ENCODE measurements at places on chromosomes 2 and 18.

GRCh38 chr2:239955989-239956817, 68.9 kb downstream of the NDUFA10 start:
- no peak for DNase-seq

- DNase-seq = no peak
Measured at GRCh38 chr18:23703987-23704384, 14.7 kb downstream of the LAMA3 start.

GRCh38 chr2:205089958-205090357, 544.7 kb downstream of the PARD3B start:
- DNase-seq = no peak

DNA sequence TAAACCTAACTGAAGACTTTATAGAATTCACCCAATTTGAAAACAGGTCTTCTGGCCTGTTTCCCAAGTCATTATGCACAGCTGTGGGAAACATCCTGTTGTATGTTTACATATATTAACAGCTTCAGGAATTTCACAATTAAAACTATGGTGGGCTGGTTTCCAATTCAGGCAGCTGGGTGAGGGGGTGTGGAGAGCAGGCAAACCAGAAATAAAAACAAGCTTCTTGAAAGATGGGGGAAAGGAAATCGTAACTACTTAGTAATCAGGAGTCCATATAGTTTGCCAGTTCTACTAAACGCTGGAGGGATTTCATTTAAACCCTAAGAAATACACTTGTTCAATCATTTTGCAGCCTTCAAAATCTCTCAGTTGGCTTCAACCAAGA, 22.8 kb downstream of the ATP8B1 start:
- no peak for DNase-seq

GRCh38 chr2:14712111-14712510, 79.6 kb downstream of the LRATD1 start:
- no peak for DNase-seq

DNA sequence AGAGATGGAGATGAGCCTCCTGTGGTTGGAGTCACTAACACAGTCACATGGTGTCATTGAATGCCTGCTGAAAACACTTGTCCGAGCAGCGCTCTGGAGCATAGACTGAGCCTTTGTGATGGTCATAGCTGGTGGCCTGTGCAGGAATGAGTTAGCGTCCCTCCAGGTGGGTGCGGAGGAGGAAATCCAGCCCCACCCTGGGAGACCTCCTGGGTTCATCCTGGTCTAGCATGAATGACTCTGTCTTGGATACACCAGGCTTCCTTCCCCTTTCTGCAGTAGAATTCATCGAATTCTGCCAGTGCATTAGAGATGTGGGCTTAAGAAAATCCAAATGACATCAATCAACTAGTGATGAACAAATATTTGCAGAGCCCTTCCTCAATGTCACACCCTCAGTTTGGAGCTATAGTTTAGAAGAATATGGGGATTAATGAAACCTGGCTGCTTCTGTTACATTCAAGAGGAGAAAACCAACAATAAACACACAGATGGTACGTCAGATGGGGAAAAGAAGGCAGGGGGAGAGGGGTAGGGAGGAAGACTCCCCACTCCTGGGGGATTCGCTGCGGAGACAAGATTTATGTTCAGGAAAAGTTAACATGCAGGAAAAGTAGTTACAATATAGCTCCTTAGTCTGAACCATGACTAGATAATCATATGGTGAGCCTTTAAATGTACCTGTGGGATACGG, 136.7 kb downstream of the DDX1 start:
- DNase-seq = peak; percentile 37

DNA sequence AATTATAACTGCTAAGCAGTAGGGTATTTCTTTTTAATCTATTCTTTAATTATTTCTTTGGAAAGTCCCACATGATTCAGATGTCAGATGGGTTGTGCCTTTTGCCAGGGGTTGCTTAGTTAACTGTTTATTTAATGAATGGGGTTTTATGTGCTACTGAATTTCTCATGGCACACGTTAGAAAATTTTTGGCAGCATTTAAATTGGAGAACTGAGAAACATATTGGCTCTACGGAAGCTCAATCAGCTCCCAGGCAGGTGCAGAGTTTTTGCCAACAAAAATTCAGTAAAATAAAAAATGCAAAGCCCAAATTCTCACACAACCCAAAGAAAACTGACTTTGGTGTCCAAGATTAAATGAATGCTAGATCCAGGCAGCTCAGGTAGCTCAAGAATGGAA, 467.2 kb downstream of the NRXN1 start:
- no peak for DNase-seq

GRCh38 chr18:48913201-48913600, 37.6 kb downstream of the SMAD7 start:
- peak; percentile 51 for DNase-seq

GRCh38 chr2:54088719-54089118, 26.7 kb upstream of the ACYP2 start:
- no peak for DNase-seq

DNA sequence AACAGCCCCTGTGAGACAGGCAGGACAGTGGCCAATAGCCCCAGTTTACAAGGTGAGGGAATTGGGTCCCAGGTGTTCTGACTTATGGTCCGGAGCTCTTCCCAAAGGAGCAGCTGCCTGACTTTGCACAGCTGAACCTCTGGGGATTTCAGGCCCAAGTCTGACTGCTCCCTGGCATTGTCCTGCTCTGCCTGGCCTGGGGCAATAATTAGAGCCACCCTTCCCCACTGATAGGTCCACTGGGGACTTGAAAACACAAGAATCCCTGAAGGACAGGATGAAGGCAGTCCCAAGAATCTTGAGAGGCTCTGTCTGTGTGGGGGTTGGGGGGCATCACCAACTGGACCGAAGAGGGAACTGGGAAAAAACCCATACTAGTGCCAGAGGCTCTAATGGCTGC, 3.7 kb upstream of the FEV start:
- DNase-seq = no peak

- DNase-seq = no peak
Measured at GRCh38 chr2:27148801-27149439, at the start of gene TCF23. Gene TCF23, plus strand, starts transcription at chr2:27149004. Its CDS starts 130 bp downstream, at chr2:27149134.

- no peak for DNase-seq
Measured at GRCh38 chr18:26705757-26706156, 157.4 kb upstream of the KCTD1 start.

GRCh38 chr18:65527879-65528633, 222.8 kb upstream of the CDH7 start:
- no peak for DNase-seq

DNA sequence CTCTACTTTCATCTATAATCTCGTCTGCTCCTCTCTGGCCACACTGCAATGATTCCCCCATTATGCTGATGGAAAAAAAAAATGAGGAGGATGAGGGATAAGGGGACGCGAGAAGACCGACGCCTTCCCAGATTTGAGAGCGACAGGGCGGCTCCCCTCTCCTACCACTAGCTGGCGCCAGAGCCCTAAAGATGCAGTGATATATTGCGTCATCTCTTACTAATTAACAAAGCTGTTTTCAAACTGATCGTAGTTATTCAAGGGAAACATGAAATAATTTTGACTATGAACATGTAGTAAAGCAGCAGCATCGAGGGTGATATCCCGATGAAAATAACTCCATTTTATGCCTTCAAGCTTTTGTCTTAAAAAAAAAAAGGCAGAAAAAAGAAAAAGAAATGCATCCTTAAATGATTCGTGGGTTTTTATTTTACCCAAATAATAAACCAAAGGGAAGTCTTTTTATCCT, 48.0 kb upstream of the HNRNPA3 start:
- peak; percentile 84 for DNase-seq

DNA sequence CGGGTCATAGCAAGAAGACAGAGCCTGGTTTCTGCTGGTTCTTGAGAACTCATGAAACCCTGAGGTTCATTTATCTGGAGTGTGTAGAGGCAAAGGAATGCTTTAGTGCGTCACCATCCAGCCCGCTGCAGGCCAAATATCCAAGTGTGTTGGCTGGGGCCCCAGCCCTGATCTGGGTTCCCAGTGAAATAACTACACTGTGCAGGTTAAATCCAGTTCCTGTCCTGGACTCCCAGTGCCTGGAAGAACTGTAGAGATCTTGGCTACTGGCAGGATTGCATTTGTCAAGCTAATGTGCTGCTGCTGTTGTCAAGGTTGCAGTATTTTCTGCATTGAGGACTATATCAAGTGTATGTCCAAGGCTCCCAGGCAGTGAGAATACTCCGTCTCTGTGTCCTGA, 89.9 kb downstream of the MAPK4 start:
- no peak for DNase-seq

DNA sequence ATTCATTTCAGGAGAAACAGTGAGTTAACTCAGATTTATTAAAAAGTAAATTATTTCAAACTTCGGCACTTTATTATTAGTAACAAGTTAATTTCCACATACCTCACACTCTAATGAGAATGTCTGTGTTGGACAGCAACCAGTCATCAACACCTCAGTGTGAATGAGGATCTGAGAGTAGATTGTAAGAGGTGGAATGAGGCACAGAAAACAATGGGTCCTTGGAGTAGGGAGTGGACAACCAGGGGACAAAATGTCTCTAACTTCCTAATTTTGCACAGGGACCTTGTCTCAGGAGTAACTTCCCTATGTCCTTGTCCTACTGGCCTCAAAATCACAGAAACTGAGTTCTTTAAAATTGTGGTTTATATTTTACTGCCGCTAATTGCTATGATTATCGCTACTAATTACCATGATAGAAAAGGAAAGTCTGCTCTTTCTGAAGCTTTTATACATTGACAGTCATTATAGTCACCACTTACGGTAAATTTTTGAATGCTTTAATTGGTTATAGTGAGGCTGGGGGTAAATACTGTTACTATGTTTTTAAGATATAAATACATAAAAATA, 82.2 kb upstream of the LRPPRC start:
- no peak for DNase-seq

- no peak for DNase-seq
Measured at GRCh38 chr2:98088261-98088660, 1.3 kb downstream of the VWA3B start.

DNA sequence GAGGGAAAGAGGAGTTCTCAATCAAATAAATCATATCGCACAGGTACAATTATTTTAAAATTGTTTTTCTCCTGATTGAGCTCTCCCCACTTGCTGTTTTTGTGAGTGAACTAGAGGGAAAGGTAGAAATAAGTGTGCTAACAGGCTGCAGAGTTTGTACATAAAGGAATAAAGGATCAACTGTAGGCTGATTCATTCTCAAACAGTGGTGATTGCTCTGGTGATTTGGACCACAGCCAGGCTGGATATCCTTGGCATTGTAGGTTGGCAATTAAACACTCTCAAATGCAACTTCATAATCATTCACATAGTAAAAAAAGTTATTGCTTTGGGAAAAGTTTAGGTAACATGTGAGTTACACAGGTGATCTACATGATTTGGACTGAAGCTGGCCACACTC, 29.8 kb downstream of the LRP1B start:
- DNase-seq = no peak

DNA sequence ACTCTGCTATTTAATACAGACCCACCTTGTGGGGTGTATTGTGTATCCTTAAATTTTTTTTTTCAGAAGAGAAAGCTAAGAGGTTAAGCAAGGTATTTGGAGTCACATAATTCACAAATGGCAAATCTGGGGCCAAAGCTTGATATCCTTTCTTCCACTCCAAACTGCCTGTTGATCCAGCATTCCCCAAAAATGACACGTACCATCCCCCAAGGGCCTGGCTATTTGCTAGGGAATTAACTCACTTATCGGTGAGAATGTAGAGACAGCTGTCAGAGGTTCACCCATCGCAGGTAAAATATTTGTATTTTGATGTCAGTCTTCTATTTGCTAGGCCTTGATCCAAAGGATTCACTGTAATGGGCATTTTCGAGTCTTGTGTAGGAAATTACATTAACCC, 103.6 kb upstream of the FZD7 start:
- no peak for DNase-seq

GRCh38 chr2:69588403-69588802, 55.1 kb downstream of the AAK1 start:
- no peak for DNase-seq

DNA sequence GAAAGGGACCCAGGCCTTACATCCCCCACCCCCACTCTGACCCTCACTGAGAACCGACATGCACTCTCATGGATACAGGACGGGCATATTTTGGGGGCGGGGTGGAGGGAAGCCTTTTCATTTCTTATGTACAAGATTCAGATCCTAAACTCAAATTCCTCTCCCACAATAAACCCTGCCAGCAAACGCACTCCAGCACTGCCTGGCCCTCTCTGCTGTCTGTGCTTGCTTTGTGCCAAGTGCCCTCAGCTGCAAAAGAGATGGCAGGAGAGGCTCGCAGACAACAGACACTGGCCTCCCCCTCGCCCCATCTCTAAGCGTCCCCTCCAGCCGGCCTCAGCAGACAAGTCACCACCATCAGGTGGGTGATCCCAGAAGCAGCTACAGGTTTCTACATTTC, 42.4 kb downstream of the FAM168B start:
- DNase-seq = no peak

- DNase-seq = peak; percentile 65
Measured at GRCh38 chr2:98269274-98269673, 77.0 kb upstream of the CNGA3 start.

GRCh38 chr2:98241592-98241991, 104.7 kb upstream of the CNGA3 start:
- DNase-seq = no peak

DNA sequence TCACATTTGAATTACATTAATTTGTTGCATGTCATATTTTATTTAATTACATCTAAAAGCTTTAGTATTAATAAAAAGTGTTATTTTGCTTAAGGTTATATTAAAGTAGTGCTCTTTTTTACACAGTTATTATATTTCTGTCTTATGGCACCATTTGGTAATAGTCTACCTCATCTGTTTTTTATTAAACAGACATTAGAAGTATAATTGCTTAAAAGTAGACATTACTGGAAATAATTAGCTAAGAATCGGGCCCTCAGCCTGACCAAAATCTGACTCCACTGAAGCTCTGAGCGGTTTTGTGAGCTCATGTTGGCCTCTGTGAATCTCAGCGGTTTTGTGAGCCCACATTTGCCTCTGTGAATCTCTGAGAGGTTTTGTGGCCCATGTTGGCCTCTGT, 102.5 kb upstream of the SNTG2 start:
- no peak for DNase-seq

DNA sequence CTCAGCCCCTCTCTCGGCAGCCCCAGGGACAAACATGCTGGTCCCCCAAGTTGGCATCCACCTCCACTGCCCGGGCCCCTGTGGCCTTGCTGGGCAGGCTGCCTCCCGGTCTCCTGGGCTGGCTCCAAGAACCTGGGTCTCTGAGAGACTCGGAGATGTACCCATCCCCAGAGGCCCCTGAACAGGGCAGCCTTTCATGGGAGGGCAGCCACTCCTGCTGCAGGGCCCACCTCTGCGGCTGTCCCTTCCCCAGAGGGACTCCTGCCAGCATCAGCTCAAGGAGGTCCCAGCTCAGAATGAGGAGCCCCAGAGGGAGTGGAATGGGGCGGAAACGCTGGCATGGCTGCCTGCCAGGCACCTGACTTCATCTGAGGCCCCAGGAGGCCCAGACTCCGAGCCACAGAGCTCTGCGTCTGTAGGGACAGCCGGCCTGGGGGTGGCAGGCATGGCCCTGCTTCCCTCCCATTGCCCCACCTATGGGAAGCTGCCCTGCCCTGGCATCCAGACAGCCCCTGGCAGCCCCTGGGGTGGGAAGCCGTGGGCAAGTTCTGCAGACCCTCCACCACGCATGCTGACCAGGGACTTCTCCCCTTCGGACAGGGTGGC, 857 bp upstream of the CROCC2 start:
- DNase-seq = no peak

- no peak for DNase-seq
Measured at GRCh38 chr2:144553379-144553778, 33.5 kb upstream of the ZEB2 start.

Measured in islet precursor cell (in vitro differentiated cells).